Inflammatory macrophage (primary cell): ENCODE measurements at places on chromosomes 13 and 19.
A peak's percentile ranks its signal among the peaks of the same experiment; 100 is the strongest.

- no peak for DNase-seq
Observed at GRCh38 chr19:58531034-58531840, 11.6 kb upstream of the ZBTB45 start.

DNA sequence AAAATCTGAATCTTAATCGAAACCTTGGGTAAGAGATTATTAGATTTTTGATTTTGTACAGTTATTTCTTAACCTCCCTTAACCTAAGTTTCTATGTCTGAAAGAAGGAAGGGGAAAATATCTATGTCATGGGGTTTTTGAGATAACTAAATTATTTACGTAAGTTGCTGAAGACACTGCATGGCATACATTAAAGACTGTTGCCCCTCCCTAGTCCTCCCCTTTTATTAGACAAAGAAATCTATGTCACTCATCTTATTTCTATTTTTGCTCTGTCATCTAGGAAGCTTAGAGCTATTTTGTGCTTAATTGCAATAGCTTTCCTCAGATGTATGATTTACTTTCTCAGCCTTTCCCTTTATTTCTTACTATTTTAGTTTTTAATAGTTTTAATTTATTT, 15.0 kb downstream of the COG6 start:
- DNase-seq, result no peak

DNA sequence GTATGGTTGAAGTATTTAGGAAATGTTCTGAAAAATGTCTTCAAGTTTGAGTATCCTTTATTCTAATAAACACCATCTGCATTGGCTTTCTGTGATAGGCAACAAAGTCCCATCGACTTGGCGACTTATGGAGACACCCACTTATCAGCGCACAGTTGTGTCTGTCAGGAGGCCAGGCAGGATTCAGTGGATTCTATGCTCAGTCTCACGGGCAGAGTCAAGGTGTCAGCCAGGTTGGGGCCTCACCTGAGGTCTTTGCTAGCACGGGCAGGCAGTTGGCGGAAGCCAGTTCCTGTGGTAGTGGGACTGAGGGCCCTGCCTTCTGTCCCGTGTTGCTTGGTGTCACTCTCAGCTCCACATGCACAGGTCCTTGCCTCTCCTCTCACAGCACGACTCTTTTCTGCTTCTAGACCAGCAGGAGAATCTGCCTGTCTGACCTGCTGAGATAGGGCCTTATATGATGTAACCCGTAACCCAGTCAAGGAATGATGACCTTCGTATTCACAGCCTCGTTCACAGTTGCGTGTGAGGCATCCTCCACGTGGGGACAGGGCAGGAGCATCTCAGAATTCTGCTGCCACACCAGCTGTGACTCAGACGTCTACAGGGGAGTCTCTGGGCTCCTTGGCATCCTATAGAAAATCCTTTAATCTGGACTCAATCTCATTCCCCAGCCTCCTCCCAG, 10.0 kb downstream of the CUL4A start:
- no peak for DNase-seq

- no peak for DNase-seq
Observed at GRCh38 chr13:97295283-97296182, 73.4 kb downstream of the MBNL2 start.

- DNase-seq, result no peak
Observed at GRCh38 chr13:33369073-33369472, 83.5 kb upstream of the STARD13 start.

DNA sequence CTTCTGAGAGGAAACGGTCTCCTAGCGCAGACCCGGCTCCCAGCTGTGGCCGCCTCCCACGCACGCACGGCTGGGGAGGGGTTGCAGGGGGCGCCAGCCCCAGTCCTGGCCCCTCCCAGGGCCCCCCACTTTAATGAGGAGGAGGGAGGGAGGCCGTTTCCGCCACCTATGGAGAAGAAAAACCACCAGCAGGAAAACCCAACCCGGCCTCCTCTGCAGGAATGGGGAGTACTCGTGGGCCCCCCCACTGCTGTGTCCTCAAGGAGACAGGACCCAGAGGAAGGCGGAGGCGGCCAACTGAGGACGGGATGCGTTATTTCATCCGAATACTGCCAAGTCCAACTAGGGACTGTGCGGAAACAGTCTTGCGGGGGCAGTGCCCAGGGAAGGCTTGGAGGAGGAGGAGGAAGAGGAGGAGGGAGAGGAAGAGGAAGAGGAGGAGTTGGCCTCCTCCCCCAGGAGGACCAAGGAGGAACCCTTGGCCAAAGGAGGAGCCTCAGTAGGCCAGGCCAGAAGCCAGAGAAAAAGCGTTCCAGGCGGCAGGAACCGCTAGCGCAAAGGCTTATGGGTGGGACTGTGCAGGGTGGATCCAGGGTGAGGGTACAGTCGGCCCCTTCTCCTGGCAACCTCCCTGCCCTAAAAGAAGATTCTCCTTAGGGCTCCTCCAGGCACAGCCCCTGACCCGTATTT, 3.9 kb upstream of the SSBP4 start:
- peak; percentile 94 for DNase-seq
